Smooth muscle cell of the pulmonary artery (primary cell): ENCODE measurements at places on chromosomes 7 and 10. TPM values are rescaled to one million over a fixed set of nuclear protein-coding genes. Genes with fewer than 3 reads are reported as not detected.

PRPS1L1 gene
- total RNA-seq, result not detected in 2 replicates

CELF2 gene
- total RNA-seq, result 18.1 and 39.4 TPM in 2 replicates

WDFY4 gene
- not detected in 2 replicates for total RNA-seq

CYP2C18 gene
- total RNA-seq, result not detected in 2 replicates

HPSE2 gene
- total RNA-seq, result not detected in 2 replicates
